ENCODE measurements at places on chromosomes 11 and 22.

DNA sequence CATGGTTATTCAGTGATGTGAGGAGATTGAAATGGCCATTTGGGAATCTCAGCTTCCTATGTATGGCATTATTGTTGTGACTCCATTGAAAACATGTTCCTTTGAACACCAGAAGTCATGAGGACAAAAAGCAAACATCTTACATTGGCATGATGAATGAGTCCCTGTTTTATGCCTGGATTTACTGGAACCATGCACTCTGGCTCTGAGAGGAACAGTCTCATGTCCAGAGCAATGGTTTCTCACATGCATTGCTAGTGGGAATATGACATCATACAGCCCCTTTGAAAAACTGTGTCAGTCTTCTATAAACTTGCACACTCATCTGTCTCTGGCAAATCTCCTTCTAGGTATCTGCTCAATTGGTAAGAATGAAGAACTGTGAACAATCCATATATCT, 3.4 kb upstream of the KDM4F start:
- DNase-seq, result no peak

DNA sequence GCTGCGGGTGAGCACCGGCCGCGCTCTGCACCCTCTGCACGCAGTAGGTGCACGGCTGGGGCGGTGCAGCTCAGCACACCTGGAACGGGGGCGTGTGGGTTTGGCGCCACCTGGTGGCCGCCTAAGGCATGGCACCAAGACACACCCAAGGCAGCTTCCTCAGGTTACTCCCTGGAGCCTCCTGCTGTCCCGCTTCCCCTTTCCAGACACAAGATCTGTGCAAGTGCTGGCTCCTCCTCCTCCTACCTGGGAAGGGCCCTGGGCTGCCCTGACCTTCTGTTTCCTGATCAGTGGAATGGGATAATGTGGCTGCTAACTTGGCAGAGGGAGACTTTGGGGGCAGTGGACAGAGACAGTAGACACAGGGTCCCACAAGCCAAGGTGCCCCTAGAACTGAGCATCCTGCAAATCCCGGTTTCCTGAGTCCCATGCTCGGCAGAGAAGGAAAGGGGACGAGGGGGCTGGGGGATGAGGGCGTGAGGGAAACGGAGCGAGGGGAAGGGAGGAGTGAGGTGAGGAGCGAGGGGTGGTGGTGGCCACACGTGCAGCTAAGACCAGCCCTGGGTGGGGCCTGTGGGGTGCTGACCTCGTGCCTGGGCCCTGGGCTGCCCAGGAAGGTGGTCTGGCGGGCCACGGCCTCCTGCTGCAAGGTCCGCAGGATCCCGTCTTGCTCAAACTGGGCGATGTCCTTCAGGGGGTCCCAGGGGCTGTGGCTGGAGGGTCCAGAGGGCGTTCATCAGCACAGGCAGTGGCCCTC, 34.8 kb upstream of the CARS1 start:
- peak; percentile 93 for DNase-seq

DNA sequence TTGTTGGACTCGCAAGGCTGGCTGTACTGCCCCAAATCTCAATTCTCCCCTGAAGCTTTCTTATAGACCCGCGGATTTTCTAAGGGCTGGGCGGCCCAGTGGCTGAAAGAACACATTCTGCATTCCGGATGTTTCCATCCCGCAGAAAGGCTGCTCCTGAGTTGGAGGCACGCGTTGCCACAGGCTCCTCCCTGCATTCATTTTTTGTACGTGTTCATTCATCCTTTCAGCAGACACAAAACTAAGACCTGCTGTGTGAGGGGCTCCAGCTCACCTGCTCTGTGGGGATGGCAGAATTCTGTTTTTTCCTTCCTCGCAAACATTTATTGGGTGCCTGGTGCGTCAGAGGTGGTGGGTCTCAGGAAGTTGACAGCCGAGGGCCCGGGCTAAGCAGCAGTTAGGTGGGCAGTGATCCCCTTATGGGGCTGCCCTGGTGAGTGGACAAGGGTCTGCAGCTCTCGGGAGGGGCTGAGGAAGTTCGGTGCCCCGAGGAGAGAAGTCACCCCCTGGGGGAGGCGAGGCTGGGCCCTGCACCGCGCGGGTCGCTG, 23.7 kb downstream of the SHANK3 start:
- DNase-seq, result no peak

DNA sequence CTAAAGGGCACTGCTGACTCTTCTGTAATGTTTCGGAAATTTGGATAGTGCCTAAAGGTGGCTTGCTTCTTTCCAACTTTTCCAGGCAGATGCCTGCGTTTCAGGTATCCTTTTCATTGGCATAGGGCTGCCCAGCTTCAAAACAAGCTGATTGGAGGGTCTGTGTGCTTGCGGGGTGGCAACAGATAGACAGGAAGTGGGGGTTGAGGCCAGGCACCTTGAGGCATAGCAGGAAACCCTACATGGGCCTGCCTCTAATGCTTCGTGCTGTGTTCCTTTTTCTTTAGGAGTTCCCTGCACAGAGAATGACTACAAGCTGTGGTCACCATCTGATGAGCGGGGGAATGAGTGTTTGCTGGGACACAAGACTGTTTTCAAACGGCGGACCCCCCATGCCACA, 92.2 kb upstream of the SORL1-AS1 start:
- no peak for DNase-seq

DNA sequence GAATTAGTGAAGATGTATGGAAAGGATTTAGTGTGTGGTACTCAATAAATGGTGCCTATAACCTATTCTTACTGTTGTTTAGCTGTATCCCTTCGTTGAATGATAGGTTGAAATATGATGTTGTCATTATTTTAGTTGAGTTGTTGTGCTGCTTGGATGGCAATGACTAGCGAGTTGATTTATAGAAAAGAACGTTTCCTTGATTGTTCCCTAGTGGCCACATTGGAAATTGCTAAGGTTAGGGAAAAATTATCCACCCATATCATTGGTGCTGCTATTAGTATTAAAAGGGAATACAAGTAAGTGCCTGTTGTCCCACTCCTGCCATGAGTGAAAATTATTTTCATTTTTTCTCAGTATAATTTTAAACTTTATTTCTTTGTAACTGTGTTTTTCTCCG, 14.5 kb downstream of the EMSY start:
- no peak for DNase-seq

- DNase-seq, result no peak
Observed at GRCh38 chr22:37281646-37282384, 493 bp upstream of the CYTH4 start.

GRCh38 chr11:75896843-75897419, 81.9 kb downstream of the UVRAG start:
- DNase-seq, result no peak

GRCh38 chr11:58525037-58525614, 17.2 kb upstream of the OR5B21 start:
- peak; percentile 65 for DNase-seq

Data from GM10248 (cell line).